Renal cortical epithelial cell (primary cell): ENCODE measurements at places on chromosomes 4 and X. TPM values are rescaled to one million over a fixed set of nuclear protein-coding genes. Genes with fewer than 3 reads are reported as not detected.

Gene PGAM4
- not detected in 2 replicates for total RNA-seq

Gene MAGEB10
- total RNA-seq: not detected in 2 replicates

Gene ZNF157
- total RNA-seq: 0.17 and 0.65 TPM in 2 replicates

Gene MCF2
- total RNA-seq: 0.10 TPM in 1 of 2 replicates, not detected in the other

Gene GPR119
- not detected in 2 replicates for total RNA-seq

Gene UGT2B10
- not detected in 2 replicates for total RNA-seq

Gene TNMD
- not detected in 2 replicates for total RNA-seq

Gene VEGFC
- total RNA-seq: 2.6 and 7.8 TPM in 2 replicates

Gene MEPE
- total RNA-seq: not detected in 2 replicates

Gene ETDB
- not detected in 2 replicates for total RNA-seq

Gene KLHL13
- 99.4 and 130 TPM in 2 replicates for total RNA-seq

Gene BEND4
- not detected in 2 replicates for total RNA-seq

Gene PDE6B
- 11.2 and 21.7 TPM in 2 replicates for total RNA-seq

Gene NAP1L5
- total RNA-seq: 2.6 and 8.1 TPM in 2 replicates

Gene GABRQ
- 0.60 TPM in 1 of 2 replicates, not detected in the other for total RNA-seq

Gene RNF212
- total RNA-seq: 0.52 and 8.8 TPM in 2 replicates

Gene STX18
- total RNA-seq: 27.6 and 31.9 TPM in 2 replicates

Gene ANOS1
- total RNA-seq: 1.9 TPM in 2 replicates

Gene KIF4A
- 0.80 and 6.6 TPM in 2 replicates for total RNA-seq

Gene SLC34A2
- total RNA-seq: 12.7 and 102 TPM in 2 replicates

Gene IL15
- total RNA-seq: 9.0 and 20.1 TPM in 2 replicates

Gene PFKFB1
- 0.10 and 0.69 TPM in 2 replicates for total RNA-seq

Gene ARMCX1
- total RNA-seq: 28.1 and 29.2 TPM in 2 replicates

Gene SPANXB1
- total RNA-seq: not detected in 2 replicates

Gene TLR10
- not detected in 2 replicates for total RNA-seq

Gene SOD3
- total RNA-seq: 1.9 and 21.1 TPM in 2 replicates

Gene SAGE1
- not detected in 2 replicates for total RNA-seq

Gene EDA2R
- 6.3 and 15.2 TPM in 2 replicates for total RNA-seq

Gene PCYT1B
- total RNA-seq: 0.05 and 0.17 TPM in 2 replicates

Gene VCX3A
- not detected in 2 replicates for total RNA-seq

Gene CENPVL3
- total RNA-seq: 0.10 TPM in 1 of 2 replicates, not detected in the other

Gene ACOX3
- total RNA-seq: 25.0 and 41.5 TPM in 2 replicates

Gene RIPPLY1
- total RNA-seq: not detected in 2 replicates

Gene KIAA0232
- 43.9 and 59.4 TPM in 2 replicates for total RNA-seq

Gene FAM90A26
- not detected in 2 replicates for total RNA-seq

Gene MAP9
- 10.6 and 44.4 TPM in 2 replicates for total RNA-seq

Gene MAGEA11
- total RNA-seq: not detected in 2 replicates

Gene TMSB15A
- 0.15 and 0.69 TPM in 2 replicates for total RNA-seq

Gene AKAP4
- total RNA-seq: not detected in 2 replicates

Gene SLC30A9
- 116 and 124 TPM in 2 replicates for total RNA-seq

Gene DDX53
- total RNA-seq: not detected in 2 replicates

Gene ASMT
- not detected in 2 replicates for total RNA-seq

Gene CTAG2
- total RNA-seq: not detected in 2 replicates

Gene ODAPH
- total RNA-seq: 1.0 and 1.7 TPM in 2 replicates

Gene FRMPD3
- total RNA-seq: 0.05 TPM in 1 of 2 replicates, not detected in the other

Gene SPIN4
- 1.7 and 2.9 TPM in 2 replicates for total RNA-seq

Gene CCKAR
- 0.05 TPM in 1 of 2 replicates, not detected in the other for total RNA-seq

Gene MAGEH1
- 18.9 and 19.7 TPM in 2 replicates for total RNA-seq

Gene TSPYL2
- total RNA-seq: 3.3 and 7.9 TPM in 2 replicates

Gene WAS
- total RNA-seq: 0.30 TPM in 1 of 2 replicates, not detected in the other

Gene SERTM2
- total RNA-seq: 0.17 and 0.40 TPM in 2 replicates

Gene XPNPEP2
- total RNA-seq: not detected in 2 replicates

Gene HMX1
- not detected in 2 replicates for total RNA-seq

Gene CXCL11
- total RNA-seq: 0.10 and 1.2 TPM in 2 replicates

Gene CNKSR2
- 0.40 and 0.87 TPM in 2 replicates for total RNA-seq

Gene STPG2
- total RNA-seq: 0.75 and 0.87 TPM in 2 replicates

Gene LIAS
- total RNA-seq: 8.5 and 10.4 TPM in 2 replicates

Gene SPANXN3
- 1.2 TPM in 1 of 2 replicates, not detected in the other for total RNA-seq
